ENCODE measurements at places on chromosomes 4 and X.

DNA sequence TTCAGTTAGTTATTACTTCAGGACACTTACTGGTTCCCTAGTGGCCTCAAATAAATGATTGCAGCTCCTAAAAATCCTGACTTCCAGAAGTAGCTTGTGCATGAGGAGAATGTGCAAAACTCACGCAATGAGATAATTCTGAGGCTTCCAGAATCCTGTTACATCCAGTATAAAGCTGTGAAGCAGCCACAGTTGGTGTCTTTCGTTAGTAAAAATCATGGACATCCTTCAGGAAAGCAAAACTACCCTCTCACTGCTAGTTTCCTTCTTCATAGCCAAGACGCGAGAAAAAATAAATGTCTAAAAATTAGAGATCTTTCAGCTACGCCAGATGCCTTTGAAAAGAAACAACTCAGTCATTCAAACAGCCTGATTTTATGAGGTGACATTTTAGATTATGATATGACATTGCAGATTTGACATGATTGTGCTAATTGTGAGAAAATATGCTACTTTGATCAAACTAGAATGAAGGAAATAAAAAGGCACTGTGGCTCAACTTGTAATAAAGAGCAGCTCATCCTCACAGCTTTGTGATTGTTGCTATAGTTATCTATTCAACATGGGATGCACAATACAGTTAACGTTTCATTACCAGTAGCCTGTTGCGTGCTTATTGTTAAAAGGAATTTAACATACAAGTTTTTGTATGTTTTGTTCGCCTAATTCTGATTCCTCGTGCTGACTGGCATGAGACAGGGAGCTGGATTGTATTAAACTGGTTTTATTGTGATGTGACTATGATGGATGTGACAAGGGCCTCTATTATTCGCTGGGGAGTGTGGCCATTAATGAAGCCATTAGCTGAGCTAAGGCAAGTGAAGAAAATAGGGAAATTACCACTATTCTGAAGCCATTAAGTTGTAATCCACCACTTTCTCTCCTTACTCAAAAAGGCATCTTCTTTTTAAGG lies 40.5 kb downstream of the AFF2 start:
- no peak for DNase-seq

- DNase-seq = no peak
Measured at GRCh38 chr4:24924309-24924781, 11.5 kb upstream of the CCDC149 start.

DNA sequence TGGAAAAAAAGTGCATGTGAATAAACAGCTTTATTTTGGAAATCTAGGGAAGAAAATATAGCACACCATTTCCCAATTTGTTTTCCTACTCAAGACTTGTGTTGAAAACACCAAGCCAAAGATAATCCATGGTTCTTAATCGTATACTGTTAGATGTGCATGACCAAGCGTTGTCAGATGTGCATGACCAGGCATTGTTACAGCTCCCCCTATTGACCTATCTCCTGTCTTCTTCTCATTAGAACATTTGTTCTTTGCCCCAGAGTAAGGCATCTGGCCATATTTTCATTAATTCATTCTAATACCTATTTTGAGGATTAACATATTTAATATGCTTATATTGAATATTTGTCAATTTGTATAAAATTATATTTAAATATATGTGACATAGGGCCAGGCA lies 14.4 kb upstream of the VCX start:
- no peak for DNase-seq

DNA sequence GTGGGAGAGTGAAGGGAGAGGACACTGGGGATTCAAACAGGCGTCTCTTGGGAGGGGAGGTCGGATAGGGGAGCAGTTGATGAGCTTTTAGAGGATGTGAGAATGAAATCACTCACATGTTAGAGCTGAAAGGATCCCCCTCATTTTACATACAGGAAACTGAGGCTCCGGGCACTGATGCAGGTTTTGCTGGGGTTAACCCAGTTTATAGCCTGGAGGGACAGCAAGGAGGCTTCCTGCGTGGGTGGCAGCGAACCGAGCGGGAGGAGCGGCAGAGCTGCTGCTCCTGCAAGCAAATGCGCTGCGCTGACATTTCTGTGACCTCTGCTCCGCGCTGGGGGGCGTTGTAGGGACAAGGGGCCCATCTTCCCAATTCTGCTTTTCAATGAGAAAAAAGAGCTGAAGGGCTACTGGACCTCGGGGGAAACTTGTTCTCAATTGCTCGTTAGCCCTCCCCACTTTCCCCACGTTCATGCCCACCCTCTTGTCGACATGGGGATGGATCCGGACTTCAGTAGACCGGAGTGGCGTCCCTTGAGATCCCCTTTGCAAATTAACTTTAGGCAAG lies 1.2 kb upstream of the NEUROG2 start:
- no peak for DNase-seq

DNA sequence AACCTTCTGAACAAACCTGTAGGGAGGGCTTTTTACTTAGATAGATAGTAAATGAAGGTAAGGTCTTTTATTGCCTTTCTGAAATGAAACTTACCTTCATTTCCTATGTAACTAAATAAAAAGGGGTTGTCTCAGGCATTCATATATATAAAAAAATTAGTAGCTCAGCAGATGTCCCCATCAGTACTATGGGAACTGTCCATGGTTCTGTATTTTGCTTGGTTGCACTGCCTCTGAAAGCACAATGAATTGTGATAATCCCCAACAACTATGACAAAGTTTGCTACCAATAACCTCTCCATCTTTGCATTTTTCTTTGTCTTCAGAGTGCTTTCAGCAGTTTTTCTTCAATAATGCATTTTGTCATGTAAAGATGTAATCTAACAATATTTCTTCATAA lies 222.4 kb downstream of the SLIT2 start:
- DNase-seq = no peak

GRCh38 chr4:7414046-7414445 lies 20.7 kb downstream of the PSAPL1 start:
- DNase-seq = no peak

GRCh38 chr4:105835177-105835576 lies 60.1 kb upstream of the NPNT start:
- DNase-seq = no peak

- peak; percentile 39 for DNase-seq
Measured at GRCh38 chrX:2707334-2707760, 16.3 kb downstream of the CD99 start.

DNA sequence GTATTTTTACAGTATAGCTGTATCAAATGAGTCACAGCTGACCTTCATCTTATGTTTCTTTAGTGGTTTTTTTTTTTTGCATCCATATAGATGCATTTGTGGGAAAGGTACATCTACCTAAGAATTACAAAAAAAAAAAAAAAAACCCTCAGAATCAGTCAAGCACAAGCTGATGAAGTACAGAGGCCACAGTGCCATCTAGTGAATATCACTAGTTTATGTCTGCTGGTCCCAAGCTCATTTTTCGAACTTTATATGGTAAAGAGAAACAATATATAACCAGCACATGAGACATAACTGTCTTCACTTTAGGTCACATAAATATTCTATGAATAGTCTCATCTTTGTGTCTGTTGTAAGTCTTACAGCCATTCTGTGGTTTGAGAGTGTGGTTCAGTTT lies 220.1 kb downstream of the DLG3 start:
- no peak for DNase-seq

- DNase-seq = no peak
Measured at GRCh38 chr4:16738558-16738957, 159.9 kb downstream of the LDB2 start.

- DNase-seq = no peak
Measured at GRCh38 chr4:17490575-17491059, 21.3 kb downstream of the QDPR start.

- no peak for DNase-seq
Measured at GRCh38 chr4:140995058-140995457, 138.2 kb downstream of the RNF150 start.

- DNase-seq = peak; percentile 52
Measured at GRCh38 chrX:54182864-54183613, at the start of gene FAM120C. Gene FAM120C (minus strand): TSS chrX:54183254. CDS start chrX:54183198, 56 bp downstream.

DNA sequence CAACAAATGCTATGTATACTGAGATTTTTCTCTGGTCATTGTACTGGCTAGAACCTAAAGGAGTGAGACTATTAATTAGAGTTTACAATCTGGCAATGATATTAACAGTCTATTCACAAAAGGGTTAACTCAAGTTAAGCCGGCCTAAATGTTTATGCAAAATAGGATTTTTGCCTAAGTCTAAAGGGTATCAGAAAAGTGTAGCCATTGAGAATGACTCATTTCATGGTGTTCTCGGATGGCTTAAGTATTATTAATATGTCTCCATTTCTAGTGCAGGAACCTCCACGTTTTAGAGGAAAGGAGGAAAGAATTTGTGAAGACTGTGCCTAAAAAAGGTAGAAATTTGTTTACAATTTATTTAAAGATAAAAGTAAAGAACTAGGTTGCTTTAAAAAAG lies 29.8 kb downstream of the DYNLT3 start:
- no peak for DNase-seq

DNA sequence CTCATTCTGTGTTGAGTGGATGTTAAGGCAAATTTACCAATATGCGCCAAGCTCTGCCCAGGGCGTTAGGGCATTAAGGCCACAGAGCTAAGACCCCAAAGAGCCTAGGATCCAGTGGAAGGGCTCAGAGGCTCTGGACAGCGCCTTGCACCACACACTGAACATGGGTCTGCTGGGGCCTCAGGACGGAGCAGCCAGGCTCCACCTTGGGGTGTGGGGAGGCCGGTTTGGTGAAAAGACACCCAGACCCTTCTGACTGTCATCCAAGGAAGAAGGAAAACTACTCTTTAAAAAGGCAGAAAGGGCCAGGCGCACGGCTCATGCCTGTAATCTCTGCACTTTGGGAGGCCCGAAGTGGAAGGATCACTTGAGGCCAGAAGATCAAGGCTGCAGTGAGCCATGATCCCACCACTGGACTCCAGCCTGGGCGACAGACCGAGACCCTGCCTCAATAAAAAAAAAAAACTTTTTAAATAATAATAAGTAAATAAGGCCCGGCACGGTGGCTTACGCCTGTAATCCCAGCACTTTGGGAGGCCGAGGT lies 1.3 kb upstream of the MRFAP1 start:
- DNase-seq = no peak

- no peak for DNase-seq
Measured at GRCh38 chrX:65644621-65645289, 22.7 kb upstream of the MSN start.

- DNase-seq = no peak
Measured at GRCh38 chrX:48896611-48897011, 957 bp downstream of the TIMM17B start.

- DNase-seq = no peak
Measured at GRCh38 chrX:23871905-23872546, 35.7 kb downstream of the APOO start.

- no peak for DNase-seq
Measured at GRCh38 chrX:24426340-24426913, 38.7 kb upstream of the PDK3 start.

- no peak for DNase-seq
Measured at GRCh38 chr4:137521053-137521452, 11.2 kb downstream of the PCDH18 start.

DNA sequence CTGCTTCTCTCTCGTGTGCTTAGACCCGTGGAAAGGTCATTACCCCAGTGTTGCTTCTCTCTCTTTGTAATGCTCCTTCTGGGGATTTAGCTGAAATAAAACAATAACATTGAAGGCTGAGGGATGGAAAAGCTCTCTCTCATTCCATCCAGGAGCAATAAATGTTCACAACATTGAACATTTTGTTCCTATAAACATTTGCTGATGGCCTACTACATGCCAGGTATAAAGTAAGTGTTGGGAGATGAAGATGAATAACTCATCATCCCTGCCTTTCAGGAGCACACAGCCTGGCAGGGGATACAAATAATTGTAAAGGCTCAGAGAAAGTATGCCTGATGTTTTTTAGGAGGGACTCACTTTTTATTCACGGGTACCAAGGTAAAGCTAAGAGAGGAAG lies 158.1 kb downstream of the KDR start:
- DNase-seq = no peak

DNA sequence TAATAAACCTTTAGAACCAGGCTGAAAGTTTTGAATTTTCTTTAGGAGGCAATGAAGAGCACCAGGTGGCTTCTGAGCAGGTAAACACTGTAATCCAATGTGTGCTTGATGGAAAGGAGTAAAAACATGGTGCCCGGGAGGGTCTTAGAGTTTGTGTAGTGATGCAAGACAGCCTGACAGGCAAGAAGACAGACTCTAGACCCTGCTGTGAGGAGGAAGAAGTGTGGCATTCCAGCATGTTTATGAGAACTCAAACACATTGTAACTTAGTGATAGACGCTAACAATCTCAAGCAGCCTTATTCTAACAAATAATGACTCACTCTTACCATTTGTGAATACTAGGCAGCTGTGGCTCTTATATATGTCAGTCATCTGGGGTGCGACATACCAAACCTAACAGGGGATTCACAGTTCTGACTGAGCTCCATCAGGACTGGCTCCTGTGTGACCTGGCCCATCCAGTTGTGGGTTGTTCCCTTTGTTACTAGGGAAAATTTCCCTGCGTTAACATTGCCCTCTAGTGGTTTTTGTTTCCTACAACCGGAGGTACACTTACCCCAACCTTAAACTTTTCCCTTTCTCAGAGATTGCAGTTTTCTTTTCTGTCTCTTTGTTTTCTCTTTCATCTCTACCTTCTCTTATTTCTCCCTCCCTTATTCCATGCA lies 53.8 kb downstream of the VSIG4 start:
- DNase-seq = peak; percentile 17
